ENCODE measurements at places on chromosomes 4 and X.

GRCh38 chrX:155262970-155263754, 1.1 kb downstream of the RAB39B start:
- DNase-seq, result no peak

DNA sequence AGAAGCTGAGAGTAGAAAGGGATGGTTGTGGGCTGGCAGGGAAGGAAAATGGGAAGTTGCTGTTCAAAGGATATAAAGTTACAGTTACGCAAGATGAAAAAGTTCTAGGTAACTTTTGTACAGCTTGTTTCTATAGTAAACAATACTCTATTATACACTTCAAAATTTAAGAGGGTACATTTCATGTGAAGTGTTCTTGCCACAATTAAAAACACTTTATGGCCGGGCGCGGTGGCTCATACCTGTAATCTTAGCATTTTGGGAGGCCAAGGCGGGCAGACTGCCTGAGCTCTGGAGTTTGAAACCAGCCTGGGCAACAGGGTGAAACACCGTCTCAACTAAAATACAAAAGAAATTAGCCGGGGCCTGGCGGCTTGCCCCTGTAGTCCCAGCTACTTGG, 623.6 kb downstream of the STIM2 start:
- DNase-seq, result no peak

GRCh38 chr4:105963461-105964400, 68.5 kb downstream of the NPNT start:
- no peak for DNase-seq

DNA sequence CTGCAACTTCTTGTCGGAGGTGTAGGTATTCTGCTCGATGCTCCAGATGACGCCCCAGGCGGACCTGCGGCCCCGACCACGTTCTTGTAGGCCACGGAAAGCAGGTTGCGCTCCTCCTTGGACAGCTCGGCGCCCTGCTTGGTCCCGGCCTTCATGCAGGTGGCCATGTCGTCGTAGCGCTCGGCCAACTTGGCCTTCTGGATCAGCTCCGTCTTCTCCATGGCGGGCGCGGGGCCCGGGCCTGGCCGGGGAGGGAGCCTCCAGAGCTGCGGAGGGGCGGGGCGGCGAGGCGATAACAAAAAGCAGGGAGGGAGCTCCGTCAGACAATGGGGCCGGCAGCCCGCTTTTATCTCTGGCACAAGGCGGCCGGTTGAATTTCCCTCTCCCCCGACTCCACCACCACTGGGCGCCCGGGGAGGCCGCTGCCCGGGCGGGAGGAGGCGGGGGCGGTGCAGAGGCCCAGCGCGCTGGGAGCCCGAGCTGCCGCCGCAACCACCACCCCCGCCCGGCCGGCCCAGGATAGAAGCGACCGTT, 28.3 kb upstream of the DRP2 start:
- DNase-seq, result peak; percentile 14

- no peak for DNase-seq
Observed at GRCh38 chr4:70842761-70843435, 3.2 kb upstream of the GRSF1 start.

DNA sequence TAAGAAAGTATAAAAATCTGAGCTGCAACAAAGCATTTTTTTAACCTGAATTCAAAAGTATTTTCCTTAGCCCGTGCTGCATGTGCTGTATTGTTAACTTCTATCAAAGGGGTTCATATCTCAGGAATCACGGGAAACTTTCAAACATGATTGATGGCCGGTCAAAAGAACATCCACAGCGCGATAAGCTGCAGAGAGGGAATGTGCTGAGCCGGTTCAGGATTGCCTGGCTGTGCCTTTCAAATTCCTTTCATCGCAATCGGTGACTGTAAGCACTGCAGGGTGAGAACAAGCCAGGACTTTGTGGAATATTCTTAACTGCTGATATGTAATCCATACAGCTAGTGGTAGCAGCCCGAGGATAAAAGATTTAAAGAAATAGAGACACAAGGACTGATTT, 210.9 kb upstream of the NOCT start:
- DNase-seq, result no peak

DNA sequence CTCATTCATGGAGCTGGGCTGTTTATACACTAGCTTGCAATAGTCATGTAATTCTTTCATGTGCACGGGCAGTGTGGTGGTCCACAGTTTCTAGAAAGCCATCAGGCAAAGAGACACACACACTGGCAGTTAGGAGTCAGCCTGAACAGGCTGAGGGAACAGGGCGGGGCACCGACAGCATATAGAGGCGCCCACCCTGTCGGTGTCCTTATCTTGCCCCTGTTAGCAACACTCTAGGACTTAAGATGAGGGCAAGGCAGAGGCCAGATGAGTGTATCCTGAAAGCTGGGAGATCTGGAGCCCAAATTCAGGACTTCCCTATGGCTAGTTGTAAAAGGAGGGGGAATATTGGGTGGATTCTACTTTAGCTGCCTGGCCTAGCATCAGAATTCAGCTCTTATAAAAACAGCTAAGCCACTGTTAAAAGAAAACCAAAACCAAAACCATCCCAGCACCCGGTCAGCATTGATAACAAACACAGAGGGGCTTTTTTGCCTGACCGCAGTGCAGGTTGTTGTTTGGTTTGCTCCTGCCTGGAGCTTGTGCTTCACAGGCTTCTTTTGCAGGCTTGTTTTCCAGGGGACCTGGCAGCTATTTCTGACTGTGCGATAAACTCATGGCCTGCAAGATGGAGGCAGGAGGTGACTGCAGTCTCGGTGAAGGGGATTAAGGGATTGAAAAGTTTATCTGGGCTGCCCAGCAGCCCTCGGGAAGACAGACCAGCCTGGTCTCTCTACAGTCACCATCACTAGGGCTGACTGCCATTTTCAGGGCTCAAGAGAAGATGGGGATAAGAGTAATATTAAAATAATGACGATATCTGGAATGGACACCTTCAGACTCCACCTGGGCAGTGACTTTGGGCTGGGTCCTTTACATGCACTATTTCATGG, 638.9 kb downstream of the MID1IP1 start:
- no peak for DNase-seq

- no peak for DNase-seq
Observed at GRCh38 chrX:13092455-13092941, 48.1 kb upstream of the FAM9C start.

- no peak for DNase-seq
Observed at GRCh38 chr4:8328456-8328855, 58.9 kb downstream of the HTRA3 start.

DNA sequence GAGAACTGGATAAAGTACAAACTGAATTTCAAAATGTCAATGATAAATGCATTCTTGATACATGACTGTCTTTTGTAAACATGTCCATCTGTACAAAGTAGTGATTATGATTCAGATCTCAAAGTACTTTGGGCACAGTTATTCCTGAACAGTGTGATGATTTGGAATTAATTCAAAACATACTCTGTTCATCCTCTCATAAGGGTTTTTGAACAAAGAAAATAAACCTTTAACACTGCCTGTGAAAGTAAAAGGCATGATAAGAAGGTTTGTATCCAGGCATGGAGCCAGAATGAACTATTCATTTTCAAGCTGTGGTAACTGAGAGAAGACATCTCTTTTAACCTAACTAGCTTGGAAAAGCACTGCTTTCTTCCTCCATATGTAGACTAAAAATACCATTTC, 883 bp upstream of the KLHL4 start:
- no peak for DNase-seq

GRCh38 chr4:128291096-128291495, 3.5 kb upstream of the PGRMC2 start:
- no peak for DNase-seq

DNA sequence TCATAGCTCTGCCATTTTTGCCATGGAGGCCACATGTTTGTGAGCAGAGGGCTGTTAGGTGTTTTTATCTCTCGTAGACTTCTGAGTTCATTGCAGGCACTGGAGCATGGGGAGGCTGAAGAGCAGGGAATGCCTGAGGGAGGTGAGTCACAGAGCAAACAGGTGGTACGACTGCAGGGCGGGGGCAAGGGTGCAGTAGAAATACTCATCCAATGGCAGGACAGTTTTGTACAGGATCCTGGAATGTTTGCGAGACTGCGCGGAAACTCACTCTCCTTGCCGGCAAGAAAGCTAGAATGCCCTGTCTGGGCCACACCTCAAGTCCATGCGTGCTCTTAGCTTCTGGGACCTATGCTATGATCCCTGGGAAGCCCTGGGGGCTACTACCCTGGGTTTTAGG, 20.0 kb upstream of the VCX2 start:
- no peak for DNase-seq

DNA sequence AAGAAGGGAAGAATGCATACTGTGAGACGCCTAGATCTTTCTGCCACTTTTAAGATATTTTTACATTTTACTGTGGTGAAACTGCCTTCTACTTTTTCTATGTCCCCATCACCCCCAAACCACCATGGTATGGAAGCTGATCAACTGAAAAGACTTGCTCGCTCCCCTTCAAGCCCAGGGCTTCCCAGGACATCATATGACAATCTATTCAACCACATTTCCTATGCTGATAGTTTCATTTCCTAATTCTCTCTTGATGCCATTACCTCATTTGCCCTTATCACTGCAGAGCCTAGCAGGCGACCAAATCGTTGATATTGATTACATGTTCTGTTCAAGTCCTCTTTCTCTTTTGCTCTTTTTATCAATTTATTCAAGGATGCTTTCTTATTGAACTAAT, 40.1 kb upstream of the KLHL34 start:
- DNase-seq, result no peak

DNA sequence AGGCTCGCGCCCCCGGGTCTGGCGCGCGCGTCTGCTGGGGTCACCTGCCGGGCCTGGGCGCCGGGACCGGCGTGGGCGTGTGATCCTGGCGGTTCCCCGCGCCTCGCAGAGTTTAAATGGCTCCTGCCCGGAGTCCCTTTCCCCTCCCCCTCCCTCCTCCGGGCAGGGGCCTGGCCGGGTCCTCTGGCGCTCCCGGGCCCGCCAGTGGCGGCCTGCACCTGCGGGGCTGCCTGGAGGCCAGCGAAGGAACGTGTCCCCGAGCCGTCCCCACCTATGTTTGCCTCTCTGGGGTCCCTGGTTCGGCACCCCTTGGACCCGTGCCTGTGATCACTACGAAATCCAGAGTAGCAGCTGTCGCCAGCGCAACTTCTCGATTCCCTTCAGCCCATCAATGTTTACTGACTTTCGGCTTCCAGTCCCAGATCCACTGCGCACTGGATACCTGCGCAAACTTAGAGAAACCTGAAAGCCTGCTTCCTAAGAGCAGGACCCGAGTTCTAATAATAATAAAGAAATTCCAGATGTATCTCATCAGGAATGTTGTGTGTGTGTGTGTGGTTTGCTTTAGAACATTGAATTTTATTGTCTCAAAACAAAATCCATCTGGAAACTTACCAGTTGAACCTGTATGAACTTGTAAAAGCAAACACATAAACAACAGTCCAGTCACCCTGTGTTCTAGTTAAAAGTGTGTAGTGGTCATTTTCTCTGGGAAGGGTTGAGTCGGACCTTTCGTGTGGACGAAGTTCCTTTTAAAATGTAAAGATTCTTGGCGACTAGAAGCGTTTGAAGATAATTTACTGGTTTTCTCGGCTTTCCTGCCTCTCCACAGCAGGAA, 788 bp downstream of the SHROOM2 start:
- DNase-seq, result peak; percentile 51

- DNase-seq, result no peak
Observed at GRCh38 chr4:5463361-5463760, 245.0 kb downstream of the EVC2 start.

DNA sequence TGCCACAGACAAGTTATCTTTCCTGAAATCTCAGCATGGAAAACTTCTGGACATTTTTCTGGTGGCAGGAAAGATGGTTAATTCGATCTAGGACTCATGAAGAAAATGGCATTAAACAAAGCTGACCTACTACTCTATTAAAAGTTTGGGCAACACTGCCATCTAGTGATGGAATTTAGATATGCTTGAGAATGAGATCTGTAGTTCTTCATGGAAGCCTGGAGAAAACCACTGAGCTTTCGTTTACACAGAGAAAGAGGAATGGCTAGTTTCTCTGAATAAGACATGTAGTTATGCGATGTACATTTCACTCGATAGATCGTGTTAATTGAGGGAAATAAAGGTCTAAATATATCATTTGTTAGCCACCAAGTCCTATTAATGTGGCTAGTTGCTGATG, 51.7 kb upstream of the CHRDL1 start:
- DNase-seq, result peak; percentile 54

- DNase-seq, result no peak
Observed at GRCh38 chr4:3523628-3524221, 8.5 kb downstream of the LRPAP1 start.

- DNase-seq, result no peak
Observed at GRCh38 chr4:76823495-76823894, 74.4 kb downstream of the SOWAHB start.

GRCh38 chr4:41753942-41754341, 5.4 kb upstream of the PHOX2B start:
- peak; percentile 57 for DNase-seq

DNA sequence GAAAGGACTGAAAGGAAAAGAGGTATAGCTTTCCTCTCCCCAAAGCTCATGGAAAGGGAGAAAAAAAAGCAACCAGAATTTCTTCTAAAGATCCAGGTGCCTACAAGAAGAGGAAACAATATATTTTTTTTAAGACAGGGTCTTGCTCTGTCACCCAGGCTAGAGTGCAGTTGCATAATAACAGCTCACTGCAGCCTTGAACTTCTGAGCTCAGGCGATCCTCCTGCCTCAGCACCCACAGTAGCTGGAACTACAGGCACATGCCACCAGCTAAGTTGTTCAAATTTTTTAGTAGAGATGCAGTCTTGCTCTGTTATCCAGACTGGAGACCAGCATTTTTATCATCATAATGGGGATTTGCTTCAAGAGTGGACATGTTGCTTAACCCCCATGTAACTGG, 30.5 kb upstream of the BBS12 start:
- DNase-seq, result no peak

- no peak for DNase-seq
Observed at GRCh38 chrX:11532291-11533078, 133.2 kb downstream of the ARHGAP6 start.

DNA sequence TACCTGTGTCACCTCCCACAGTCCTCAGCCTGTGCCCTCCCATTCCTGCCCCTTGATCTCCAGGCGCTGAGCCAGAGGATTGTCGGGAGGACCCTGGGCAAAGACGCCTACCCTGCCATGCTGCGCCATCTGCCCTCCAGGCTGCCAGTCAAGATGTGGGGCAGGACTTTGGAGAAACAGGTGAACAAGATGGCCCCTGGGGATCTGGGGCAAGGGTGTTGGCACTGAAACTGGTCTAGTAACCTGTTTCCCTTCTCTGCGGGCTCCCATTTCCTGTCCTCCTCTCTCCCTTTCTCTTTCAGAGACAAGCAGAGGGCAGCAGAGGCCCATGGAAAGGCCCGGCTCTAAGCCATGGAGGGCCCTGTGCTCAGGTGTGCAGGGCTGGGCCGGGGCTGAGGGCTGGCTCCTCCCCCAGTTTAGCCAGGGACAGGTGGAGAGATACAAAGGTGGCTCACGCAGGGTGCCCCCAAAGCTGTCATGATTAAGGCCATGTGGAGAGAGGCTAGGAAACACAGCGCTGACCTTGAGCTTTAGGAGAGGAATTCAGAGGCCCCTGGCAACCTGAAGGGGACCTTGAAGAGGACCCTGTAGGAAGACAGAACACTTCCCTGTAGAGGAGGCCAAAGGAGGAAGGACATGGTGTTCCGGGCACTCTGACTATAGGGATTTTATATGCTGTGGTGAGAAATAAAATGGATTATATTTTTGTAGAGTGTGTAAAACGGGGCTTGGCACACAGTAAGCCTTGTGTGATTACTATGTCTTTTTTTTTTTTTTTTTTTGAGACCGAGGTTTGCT, at the start of gene GLOD5:
Gene GLOD5 (plus strand): TSS at position 74 of the 798 bp plus-strand sequence. CDS start 44 bp downstream, at position 118.
- DNase-seq, result peak; percentile 27
